ENCODE measurements at places on chromosomes 2 and 18. TPM values are rescaled to one million over a fixed set of nuclear protein-coding genes. Genes with fewer than 3 reads are reported as not detected.

KCNF1 gene
- total RNA-seq, result not detected

SAG gene
- total RNA-seq, result not detected

FAHD2A gene
- 24.3 TPM for total RNA-seq

REG3A gene
- not detected for total RNA-seq

FKBP7 gene
- 10.5 TPM for total RNA-seq

REG1A gene
- total RNA-seq, result not detected

SLC19A3 gene
- 29.9 TPM for total RNA-seq

DNA sequence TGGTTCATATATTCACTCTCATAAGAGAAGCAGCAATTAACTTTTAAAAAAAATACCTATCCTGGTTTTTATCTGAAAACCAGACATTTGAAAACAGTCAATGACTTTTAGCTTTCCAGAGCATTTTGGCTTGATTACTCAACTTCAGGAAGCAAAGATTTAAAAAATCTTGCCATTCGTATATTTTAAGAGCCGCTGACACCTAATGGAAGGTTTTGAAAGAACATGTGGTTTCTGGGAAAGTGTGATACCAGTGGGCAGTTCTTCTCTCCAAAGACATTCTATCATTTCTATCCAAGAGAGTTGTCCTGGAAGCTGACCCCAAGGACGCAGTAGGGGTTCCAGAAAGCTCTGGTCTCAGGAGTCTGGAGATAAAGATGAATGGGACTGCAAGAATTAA lies 234.7 kb downstream of the TTC32 start:
- no peak for DNase-seq
- H3K27ac ChIP-seq, result no peak overlapping the region
- no peaks in the 10 kb centered on the region for H3K27me3 ChIP-seq
- H3K4me3 ChIP-seq, result no peak overlapping the region
- no peaks in the 10 kb centered on the region for H3K36me3 ChIP-seq
- no peaks in the 10 kb centered on the region for H3K4me1 ChIP-seq

DNA sequence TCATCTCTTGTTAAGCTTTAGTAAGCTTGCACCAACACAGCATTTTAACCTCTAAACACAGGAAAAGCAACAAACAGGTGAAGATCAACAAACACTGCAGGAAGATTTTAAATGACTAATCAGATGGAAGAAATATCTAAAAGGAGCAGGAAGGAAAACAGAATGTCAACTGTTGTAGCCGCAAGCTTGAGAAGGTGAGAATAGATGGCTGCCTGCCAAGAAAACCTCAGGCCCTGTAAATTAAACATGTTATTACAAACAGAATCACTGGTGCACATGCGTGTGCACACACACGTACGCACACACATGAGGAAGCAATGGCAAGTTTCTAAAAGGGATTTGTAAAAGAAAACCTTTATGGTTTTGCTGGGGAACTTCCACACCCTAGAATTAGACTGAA lies 257.8 kb upstream of the GALNT5 start:
- no peaks in the 10 kb centered on the region for H3K27me3 ChIP-seq
- H3K27ac ChIP-seq, result no peak overlapping the region
- no peaks in the 10 kb centered on the region for H3K4me1 ChIP-seq
- H3K36me3 ChIP-seq, result no peaks in the 10 kb centered on the region

DNA sequence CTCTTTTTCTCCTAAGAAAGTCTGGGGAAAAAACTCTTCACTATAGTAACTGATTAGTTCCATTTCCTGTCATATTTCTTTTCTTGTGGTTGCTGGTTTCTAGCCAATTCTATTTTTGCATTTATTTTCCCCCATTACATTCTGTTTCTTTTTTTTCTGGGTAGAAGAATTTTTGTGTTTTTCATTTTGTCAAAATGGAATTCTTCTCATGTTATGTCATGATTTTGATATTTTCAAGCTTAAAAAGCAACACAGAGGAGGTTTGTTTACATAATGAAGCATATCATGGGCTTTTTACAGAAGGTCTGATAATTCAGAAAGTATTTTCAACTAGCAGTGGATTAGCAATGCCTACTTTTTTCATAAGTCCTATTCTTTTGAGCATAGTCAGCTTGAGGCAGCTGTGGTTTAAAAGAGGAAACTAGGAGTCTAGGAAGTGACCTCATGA lies 102.0 kb downstream of the MAP2 start:
- DNase-seq, result no peak
- H3K4me1 ChIP-seq, result no peaks in the 10 kb centered on the region
- no peak overlapping the region for H3K27ac ChIP-seq
- no peaks in the 10 kb centered on the region for H3K36me3 ChIP-seq

DNA sequence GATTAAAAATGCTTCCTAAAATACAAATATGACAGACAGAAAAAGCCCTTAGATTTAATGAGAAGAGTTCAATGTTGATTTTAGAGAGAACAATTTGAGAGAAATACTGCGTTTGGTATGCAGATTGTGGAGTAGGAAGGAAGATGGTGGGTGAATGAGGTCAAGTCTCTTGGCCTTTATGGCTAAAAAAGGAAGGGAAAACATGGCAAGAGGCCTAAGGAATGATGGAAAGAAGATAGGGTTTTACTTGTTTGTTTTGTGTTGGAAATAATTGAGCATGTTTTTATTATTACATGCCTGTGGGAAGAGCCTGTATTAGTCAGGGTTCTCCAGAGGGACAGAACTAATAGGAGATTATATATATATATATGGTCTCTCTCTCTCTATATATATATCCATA lies 318.1 kb downstream of the TRIB2 start:
- H3K36me3 ChIP-seq, result no peaks in the 10 kb centered on the region
- no peaks in the 10 kb centered on the region for H3K27me3 ChIP-seq
- no peak for DNase-seq
- H3K4me3 ChIP-seq, result no peak overlapping the region
- H3K4me1 ChIP-seq, result no peaks in the 10 kb centered on the region

DNA sequence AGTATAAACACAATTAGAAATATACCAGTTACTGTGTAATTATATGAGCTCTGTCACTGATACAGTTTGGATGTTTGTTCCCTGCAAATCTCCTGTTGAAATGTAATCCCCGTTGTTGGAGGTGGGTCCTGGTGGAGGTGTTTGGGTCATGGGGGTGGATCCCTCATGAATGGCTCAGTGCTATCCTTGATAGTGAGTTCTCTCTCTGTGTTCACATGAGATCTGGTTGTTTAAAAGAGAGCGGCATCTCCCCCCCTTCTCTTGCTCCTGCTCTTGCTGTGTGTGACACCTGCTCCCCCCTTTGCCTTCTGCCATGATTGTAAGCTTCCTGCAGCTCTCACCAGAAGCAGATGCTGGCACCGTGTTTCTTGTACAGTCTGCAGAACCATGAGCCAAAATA lies 24.1 kb downstream of the MTX2 start:
- H3K4me3 ChIP-seq, result no peak overlapping the region
- H3K36me3 ChIP-seq, result no peaks in the 10 kb centered on the region
- DNase-seq, result no peak
- H3K27me3 ChIP-seq, result no peaks in the 10 kb centered on the region

- H3K27me3 ChIP-seq, result no peaks in the 10 kb centered on the region
- H3K36me3 ChIP-seq, result no peaks in the 10 kb centered on the region
- no peak overlapping the region for H3K4me3 ChIP-seq
- no peak overlapping the region for H3K27ac ChIP-seq
- no peak for DNase-seq
These were observed 78.1 kb upstream of the PDE1A start for GRCh38 chr2:182504903-182505302.

DNA sequence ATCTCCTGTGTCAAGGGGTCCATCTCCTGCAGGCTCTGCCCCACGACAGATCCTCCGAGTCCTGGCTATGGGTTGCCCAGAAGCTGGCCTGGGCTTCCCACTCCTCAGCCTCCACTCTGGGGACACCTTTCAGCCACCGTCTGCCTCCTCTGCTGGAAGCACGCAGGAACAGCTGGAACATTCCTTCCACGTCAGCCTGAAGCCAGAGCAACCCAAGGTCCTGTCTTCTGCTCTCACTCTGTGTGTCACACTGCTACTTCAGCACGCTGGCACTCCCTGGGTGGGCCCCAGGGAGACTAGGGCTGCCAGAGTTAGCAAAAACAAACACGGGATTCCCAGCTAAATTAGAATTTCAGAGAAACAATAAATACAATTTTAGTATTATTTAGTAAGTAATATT lies 148.8 kb downstream of the HRH4 start:
- H3K36me3 ChIP-seq, result no peaks in the 10 kb centered on the region
- H3K4me3 ChIP-seq, result no peak overlapping the region
- H3K27ac ChIP-seq, result no peak overlapping the region
- no peaks in the 10 kb centered on the region for H3K4me1 ChIP-seq

DNA sequence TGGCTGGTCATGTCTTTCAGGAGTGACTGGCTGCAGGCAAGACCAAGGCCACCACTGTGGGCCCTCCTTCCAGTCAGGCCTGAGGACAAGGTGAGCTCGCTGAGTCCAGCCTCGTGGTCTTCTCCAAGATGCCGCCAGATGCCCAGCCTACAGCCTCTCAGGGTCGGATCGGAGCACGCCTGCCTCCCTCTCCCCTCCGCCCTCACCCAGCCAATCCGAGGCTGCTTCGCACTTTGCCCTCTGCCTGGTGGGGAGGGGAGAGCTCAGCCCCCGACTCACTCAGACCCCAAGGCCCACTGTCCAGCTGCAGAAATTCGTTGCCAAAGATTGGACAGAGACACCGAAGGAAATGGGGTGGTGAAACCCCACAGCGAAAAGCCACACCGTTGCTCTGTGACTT lies 33.1 kb downstream of the ATOH8 start:
- H3K27ac ChIP-seq, result no peak overlapping the region
- H3K4me3 ChIP-seq, result no peak overlapping the region
- no peaks in the 10 kb centered on the region for H3K4me1 ChIP-seq
- no peak for DNase-seq
- no peaks in the 10 kb centered on the region for H3K27me3 ChIP-seq
- no peaks in the 10 kb centered on the region for H3K36me3 ChIP-seq

- no peaks in the 10 kb centered on the region for H3K36me3 ChIP-seq
- no peak overlapping the region for H3K4me3 ChIP-seq
- no peak overlapping the region for H3K27ac ChIP-seq
- no peaks in the 10 kb centered on the region for H3K4me1 ChIP-seq
- H3K27me3 ChIP-seq, result no peaks in the 10 kb centered on the region
These were observed 124.2 kb downstream of the CLIP4 start for GRCh38 chr2:29239209-29239960.

GRCh38 chr2:23621616-23622015 lies 236.6 kb downstream of the KLHL29 start:
- peaks cover 7% of the 10 kb centered on the region for H3K4me1 ChIP-seq
- no peaks in the 10 kb centered on the region for H3K36me3 ChIP-seq
- no peaks in the 10 kb centered on the region for H3K27me3 ChIP-seq

DNA sequence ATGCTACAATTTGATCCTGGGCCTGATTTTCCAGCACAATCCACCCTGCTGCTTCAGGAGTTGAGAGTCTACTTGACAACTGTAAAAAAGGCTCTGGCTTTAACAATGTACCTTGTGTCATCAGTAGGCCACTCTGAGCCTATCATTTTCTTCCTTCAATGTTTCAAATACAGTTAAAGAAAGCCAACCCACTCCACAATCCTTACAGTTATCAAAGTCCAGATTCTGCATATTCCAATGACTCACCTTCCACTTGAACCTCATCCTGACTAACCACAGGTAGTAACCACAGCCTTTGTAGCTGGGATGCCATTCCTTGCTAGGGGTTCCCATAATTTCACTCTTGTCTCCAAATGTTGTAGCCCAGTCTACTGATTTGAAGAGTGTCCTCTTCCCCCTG lies 35.5 kb upstream of the AQP4 start:
- no peak overlapping the region for H3K4me3 ChIP-seq
- DNase-seq, result no peak
- H3K4me1 ChIP-seq, result no peaks in the 10 kb centered on the region
- no peaks in the 10 kb centered on the region for H3K27me3 ChIP-seq

- no peaks in the 10 kb centered on the region for H3K27me3 ChIP-seq
- no peaks in the 10 kb centered on the region for H3K36me3 ChIP-seq
- H3K4me1 ChIP-seq, result no peaks in the 10 kb centered on the region
- no peak for DNase-seq
- H3K4me3 ChIP-seq, result no peak overlapping the region
These were observed 73.3 kb upstream of the L3MBTL4 start for GRCh38 chr18:6487968-6488367.

DNA sequence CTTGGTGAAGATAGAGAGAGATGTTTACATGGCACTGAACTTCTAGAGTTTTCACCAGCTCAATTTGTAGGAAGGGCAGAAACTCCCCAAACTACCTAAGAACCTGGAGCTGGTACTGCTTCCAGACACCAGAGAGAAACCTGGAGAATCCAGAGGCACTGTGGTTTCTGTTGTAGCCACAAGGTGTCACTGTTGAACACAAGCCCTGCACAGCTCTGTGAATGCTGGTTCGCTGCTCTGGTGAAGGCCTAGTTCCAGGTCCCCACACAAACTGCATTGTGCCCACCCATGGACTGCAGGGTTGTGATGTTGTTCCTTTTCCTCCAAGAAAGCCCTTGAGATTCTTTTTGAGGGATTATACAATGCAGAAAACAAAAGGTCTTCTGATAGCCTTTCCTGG lies 150.5 kb upstream of the HS6ST1 start:
- no peak for DNase-seq
- no peaks in the 10 kb centered on the region for H3K4me1 ChIP-seq
- H3K27me3 ChIP-seq, result no peaks in the 10 kb centered on the region
- H3K36me3 ChIP-seq, result no peaks in the 10 kb centered on the region
- no peak overlapping the region for H3K4me3 ChIP-seq

DNA sequence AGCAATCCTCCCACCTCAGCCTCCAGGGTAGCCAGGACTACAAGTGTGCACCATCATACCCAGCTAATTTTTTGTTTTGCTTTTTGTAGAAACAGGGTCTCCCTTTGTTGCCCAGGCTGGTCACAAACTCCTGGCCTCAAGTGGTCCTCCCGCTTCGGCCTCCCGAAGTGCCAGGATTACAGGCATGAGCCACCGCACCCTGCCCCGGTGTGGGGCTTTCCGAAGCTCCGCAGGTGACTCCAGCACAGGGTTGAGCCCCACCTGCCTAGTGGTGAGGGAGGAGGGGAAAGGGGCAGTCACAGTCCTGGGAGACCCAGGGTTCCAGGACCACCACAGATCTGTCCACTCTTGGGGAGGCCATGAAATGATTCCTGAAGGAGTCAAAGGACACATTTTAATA lies 5.2 kb downstream of the PRLH start:
- H3K4me1 ChIP-seq, result peaks cover 7% of the 10 kb centered on the region
- no peak for DNase-seq
- H3K36me3 ChIP-seq, result no peaks in the 10 kb centered on the region
- no peak overlapping the region for H3K4me3 ChIP-seq
- H3K27ac ChIP-seq, result no peak overlapping the region

DNA sequence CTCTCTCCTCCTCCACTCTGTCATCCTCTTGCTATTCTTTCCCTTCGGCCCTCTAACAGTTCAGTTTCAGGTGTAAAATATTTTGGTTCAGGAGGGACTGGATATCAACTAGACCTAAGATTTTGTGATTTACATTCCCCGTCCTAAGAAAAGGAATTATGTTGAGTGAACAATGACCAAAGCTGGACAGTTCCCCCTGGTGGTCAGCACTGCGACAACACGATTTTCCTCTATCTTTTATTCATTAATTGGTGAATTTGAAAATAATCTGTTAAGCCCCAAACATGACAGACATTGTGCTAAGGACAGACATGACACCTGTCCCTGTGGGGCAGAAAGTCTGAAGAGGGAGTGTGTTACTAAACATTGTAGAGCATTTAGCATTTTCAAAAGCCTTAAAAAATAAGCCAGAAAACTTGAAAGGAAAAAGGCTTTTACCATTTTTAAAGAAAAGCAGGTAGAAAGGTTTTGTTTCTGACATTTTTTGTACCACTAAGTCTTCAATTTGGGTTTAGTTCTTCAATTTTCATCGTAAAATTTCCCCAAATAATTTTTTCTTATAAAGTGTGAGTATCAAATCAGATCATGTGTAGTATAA lies 28.4 kb upstream of the GTF2A1L start:
- H3K36me3 ChIP-seq, result no peaks in the 10 kb centered on the region
- no peaks in the 10 kb centered on the region for H3K27me3 ChIP-seq
- H3K4me1 ChIP-seq, result no peaks in the 10 kb centered on the region
- DNase-seq, result no peak
- H3K4me3 ChIP-seq, result no peak overlapping the region
